ENCODE measurements at places on chromosomes 4 and X.

GRCh38 chr4:76733068-76733771 is 164.7 kb downstream of the SOWAHB start:
- DNase-seq = no peak

DNA sequence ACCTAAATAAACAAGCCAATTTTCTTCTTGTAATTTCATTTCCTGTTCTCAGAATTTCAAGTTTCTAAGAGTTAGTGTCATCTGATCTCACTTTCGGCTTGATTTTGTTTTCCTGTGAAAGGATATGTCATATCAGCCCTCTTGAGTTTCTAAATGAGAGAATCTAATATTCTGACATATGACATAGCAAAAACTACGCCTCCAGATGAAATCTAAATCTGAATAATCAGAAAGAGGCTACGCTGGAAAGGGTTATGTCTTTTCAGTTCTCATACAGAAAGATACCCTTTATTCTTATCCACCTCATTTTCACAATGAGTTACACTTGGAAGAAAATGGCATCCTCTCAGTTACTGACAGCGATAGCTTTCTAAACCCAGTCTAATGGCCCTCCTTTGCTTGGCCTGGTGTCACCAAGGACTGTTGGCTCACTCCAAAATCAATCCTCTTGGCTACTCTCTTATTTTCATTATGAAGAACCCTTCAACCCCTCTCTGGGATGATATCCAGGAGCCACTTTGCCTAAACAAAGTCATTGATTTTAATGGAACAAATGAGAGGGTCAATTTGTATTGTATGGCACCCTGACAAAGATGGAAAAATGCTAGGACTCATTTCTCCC is 65.6 kb downstream of the ASB9 start:
- DNase-seq = no peak

DNA sequence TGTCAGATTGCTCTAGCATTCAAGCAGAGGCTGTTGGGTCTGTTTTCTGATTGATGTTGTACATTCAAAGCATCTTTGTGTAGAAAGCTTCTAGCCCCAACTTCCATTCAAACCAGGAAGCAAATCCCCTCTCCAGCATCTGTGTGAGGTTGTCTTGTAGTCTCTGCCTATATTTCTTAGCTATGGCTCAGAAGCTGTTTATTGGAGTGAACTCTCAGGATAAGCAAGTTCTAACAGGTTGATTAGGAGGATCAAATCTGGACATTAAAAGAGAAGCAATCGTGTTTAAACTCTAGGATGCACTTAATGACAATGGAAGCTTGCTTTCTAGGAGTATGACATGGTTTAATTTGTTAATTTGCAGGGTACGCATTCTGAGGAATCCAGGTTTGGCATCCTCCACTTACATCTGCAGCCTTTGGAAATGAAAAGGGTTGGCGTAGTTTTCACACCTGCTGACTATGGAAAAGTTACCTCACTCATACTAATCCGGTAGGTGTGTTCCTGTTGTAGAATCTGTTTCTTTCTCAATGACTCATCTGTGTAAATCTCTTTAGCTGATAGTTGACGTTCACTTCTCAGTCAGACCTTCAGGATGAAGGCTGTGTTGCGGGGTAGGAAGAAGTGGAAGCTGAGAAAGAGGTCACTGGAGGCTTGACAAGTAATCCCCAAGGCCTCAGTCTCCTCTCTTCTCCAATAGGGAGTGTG is 88.0 kb upstream of the TLR2 start:
- no peak for DNase-seq

- DNase-seq = no peak
These were observed 69.2 kb downstream of the MTNR1A start for GRCh38 chr4:186486172-186486571.

DNA sequence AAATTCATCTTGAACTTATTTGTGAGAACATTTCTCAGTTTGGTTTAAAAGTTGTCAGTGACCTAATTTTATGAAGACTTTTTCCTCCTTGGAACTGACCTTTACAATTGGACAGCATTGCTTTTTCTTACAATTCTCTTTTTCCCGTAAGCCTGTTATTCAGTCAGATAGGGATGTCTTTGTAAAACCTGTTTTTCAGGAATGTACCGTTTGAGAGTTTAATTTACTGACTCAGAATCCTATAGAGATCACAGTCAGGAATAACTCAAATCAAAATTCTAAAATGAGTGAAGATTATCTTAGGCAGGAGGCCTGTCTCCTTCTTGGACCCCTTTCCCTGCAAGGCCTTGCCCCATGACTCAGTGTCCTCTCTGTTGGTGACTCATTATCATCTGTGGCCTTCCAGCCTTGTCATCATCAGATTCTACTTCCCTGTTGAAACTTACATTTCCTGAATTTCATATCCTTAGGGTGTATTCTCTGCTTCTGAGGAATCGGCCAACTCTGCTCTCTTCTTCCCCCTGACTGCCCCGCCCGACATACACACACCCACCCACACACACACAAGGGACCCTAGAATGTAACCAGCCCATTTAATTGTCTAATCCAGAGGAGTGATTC is 99.8 kb downstream of the ARHGAP10 start:
- DNase-seq = no peak

GRCh38 chr4:138972956-138973801 is 42.4 kb upstream of the NOCT start:
- no peak for DNase-seq

- DNase-seq = no peak
These were observed 70.8 kb downstream of the RGS12 start for GRCh38 chr4:3363411-3364141.

Measured in stimulated activated naive CD8-positive, alpha-beta T cell treated with anti-CD3 and anti-CD28 coated beads, Interleukin-15, Interleukin-2, amounts not matched to agents 100 U/mL and 50 U/mL, for 24 hours (primary cell).